ENCODE measurements at places on chromosomes 3 and 15.

DNA sequence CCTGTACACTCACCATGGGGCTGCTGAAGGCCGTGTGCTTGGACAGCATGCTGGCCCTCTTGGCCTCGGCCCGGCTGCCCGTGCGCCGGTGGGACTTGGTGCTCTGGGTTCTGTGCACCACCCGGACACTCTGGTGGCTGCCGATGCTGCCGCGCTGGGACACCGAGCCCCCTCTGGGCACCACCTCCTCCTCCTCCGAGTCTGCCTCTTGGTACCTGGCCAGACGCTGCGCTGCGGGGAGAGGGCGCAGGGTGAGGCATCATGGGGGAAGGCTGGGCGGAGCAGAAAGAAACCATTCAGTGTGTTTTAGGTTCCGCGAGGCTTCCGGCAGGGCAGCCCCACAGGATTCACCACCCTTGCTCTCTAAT is 145.0 kb downstream of the ATP10A start:
- no peak for DNase-seq

GRCh38 chr3:3064297-3064696 is 45.9 kb downstream of the IL5RA start:
- no peak for DNase-seq

- DNase-seq, result no peak
These were observed 14.0 kb downstream of the MITF start for GRCh38 chr3:69753179-69753775.

DNA sequence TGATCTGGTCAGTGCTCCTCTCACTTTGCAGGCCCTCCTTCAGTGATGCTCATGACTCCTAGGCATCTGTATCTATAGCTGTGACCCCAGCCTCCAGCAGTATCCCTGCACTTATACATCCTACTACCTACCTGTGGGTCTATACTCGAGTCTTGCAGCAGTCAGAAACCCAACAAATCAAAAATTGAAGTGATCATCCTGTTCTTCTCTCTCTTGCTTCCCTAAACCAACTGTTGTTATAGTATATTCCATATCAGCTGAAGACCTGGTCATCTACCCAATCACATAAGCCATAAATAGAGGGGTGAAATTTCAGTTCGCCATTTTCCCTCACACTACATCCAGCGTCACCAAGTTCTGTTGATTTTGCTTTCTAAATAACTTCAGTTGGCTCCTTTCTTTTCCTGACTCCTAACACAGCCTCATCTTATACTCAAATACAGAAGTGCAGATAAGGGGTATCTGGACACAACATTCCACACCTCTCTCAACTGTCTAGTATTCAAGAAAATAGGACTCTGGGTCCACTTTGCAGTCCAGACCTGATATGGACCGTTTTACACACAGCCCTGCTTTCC is 25.9 kb upstream of the SRPRB start:
- DNase-seq, result no peak

GRCh38 chr15:70863450-70864218 is 9.7 kb upstream of the LARP6 start:
- DNase-seq, result no peak

GRCh38 chr15:66094331-66094730 is 159.2 kb downstream of the MEGF11 start:
- no peak for DNase-seq

GRCh38 chr3:138781012-138781470 is 53.7 kb downstream of the PIK3CB start:
- DNase-seq, result no peak

DNA sequence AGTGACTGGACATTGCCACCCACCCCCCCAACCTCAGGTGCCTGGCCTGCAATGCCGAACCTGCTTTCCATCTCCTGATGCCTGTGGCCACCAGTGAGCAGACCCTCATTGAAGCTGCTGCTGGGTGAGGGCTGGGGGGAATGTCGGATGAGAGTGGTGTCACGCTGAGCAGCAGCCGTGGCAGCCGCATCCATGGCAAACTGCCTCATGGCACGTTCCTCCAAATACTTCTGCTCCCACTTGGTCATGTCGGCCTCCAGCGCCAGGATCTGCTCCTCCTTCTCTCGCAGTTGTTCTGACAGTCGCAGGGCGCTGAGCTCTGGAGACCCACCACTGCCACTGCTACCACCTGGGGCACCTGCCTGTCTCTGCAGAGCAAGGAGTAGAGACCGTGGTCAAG is 14.2 kb downstream of the AMOTL2 start:
- DNase-seq, result no peak

GRCh38 chr15:64580696-64581407 is 120.5 kb downstream of the ZNF609 start:
- DNase-seq, result no peak

GRCh38 chr15:48527517-48527916 is 118.0 kb downstream of the FBN1 start:
- no peak for DNase-seq

DNA sequence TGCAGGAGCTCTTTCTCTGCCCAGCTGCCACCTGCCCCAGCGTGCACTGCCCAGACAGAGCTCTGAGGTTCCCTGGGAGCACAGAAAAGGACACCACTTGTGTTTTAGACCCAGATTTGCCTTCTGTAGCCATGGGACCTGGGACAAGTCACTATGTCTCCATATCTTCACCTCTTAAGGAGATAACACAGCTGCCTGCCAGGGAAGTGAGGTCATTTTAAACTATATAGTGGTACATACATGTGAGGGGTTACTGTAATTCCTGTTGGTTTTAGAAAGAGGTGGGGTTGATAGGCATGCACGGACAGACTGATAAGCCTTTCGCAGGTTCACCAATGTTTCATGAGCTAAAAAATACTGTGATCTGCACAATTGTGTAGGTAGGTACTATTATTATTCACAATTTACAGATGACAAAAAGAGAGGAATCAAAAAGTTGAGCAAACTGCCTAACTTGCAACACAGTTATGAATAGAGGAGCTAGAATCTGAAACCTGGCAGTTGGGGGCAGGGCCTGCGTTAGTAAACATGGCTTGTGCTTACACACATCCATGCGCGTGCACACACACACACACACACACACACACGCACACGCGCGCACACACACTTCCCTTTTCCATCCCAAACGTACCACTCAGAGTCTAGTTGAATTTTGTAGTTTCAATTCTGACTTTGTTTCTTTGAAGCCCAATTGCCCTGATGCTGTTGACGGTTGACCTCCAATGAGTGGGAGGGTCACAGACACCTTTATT is 193.6 kb downstream of the FAM43A start:
- DNase-seq, result peak; percentile 50

- no peak for DNase-seq
These were observed 91.5 kb upstream of the CMC1 start for GRCh38 chr3:28149960-28150359.

DNA sequence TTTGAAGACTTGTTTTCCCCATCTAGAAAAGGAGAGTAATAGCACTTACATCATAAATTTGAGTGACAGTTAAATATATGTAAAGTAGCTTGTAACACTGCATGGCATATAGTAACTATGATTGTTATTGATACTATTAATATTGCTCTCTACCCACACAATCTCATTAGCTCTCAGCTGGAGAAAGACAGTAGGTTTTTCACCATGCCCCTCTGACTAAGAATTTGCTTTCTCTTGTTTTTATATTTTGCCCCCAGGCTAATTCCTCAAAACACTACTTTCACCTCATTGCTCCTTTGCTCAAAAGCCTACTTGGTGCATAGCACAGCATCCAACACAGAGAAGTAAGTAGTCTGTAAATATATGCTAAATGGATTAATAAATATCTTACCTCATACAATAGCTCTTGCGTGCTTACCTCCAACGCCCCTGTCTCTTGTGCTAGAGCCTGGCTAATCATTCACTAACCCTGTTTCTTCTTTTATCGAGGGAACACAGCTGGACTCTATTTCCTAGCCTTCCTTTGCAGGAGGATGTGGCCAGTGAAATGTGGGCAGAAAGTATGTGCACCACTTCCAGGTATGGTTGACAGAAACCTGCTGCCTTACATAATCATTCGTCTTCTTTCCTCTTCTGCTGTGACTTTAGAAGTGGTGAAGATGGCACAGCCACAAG is 190.0 kb downstream of the PLCH1 start:
- DNase-seq, result no peak

GRCh38 chr3:197408177-197408957 is 110.0 kb upstream of the DLG1 start:
- DNase-seq, result no peak

DNA sequence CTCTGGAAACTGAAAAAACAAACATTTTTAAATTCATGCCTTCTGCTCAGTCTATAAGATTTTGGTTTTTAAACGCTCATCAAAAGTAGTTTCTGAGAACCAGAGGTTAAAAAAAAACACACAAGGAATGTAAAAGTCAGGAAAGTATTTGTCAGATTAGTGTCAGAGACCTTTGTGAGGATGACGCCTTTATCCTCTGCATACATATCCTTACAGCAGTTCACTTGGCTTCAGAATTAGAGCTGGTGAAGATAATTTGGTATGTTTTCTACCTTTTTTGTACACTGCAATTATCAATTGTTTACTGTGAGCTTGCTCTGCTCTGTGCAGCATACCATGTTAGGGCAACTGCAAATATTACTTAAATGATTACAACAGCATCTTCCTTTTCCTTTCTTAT is 8.3 kb downstream of the PRTG start:
- no peak for DNase-seq

DNA sequence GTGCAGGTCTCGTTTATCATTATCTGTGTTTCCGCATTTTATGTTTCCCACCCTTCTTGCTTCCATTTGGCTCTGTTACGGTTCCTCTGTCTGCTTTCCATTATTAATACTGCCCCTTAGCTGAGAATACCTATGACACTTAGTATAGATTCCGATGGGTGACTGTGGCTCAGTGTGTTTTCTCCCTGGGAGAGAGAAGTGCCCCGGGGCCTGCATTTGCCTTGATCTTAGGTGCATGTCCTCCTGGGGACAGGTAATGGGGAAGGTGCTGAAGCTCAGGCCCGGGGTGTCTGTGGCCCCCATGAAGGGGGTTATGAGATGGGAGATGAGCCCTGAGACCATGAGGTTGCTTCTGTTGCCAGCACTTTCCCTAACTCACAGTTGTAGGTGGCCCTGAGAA is 43.4 kb upstream of the PCSK6 start:
- DNase-seq, result no peak

DNA sequence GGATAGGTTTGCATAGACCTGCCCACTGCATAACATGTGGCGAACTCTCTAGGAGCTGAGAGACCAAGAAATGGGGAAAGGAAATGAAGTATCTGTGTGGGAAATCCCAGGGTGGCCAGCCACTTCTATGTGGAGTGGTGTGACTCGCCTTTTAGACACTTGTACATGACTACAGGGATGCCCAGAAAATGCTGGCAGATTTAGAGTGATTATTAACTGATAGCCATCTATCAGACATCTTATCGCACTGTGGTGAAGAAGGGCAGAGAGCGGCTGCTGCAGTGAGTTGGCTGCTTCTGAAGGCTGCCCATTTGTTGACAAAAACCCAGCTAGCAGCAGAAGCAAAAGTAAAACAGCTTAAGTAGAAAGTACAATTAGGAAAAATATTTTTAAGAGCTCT is 18.1 kb upstream of the STAC start:
- no peak for DNase-seq

DNA sequence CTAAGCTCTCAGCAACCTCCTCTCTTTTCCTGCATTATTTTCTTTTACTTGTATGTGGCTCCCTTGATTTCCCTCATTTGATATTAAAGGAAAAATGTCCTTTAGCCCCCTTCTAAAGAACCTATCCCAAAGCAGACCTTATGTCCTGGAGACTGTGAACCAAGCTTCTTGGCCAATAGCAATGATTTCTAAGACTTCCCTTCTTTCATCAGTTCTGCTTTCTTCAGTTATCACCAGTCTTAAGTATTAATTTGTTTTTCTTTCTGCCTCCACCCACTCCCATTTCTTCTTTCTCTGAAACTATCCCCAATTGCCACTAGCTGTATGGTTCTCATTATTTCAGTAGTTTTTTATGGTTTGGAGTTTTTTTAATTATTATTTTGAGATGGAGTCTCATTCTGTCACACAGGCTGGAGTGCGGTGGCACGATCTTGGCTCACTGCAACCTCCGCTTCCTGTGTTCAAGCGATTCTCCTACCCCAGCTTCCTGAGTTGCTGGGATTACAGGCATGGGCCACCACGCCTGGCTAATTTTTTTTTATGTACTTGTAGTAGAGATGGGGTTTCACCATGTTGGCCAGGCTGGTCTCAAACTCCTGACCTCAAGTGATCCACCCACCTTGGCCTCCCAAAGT is 12.1 kb downstream of the TMOD3 start:
- no peak for DNase-seq
